Panc1 (cell line): ENCODE measurements at places on chromosomes 16 and 17. TPM values are rescaled to one million over a fixed set of nuclear protein-coding genes. Genes with fewer than 3 reads are reported as not detected.

GRCh38 chr16:87538160-87538559 is 45.3 kb upstream of the ZCCHC14 start:
- H3K4me3 ChIP-seq = no peak overlapping the region
- no peaks in the 10 kb centered on the region for H3K4me1 ChIP-seq
- DNase-seq = no peak
- no peaks in the 10 kb centered on the region for H3K36me3 ChIP-seq
- no peaks in the 10 kb centered on the region for H3K27me3 ChIP-seq
- no peak overlapping the region for H3K27ac ChIP-seq

DNA sequence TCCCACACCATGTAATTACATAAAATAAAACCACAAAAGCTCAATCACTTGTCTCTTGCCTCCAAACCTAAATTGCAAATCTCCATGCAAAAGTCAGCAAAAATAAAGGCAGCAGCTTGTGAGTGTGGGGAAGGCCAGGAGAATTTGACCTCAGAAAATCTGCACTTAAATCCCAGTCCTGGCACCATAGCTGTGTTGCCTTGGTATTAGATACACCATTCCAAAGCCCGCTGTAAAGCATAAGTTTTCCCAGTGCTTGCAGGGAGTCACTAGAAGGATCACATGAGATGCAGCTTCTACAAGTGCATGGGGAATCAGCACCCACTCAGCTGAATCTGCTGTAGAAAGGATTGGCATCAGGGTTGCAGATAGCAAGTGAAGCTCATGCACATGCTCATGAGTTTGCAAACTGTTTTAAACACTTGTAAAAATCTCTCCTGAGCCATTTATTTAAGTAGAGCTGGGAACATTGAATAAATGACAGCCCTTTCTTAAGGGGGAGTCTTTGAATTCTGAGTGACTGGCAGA is 495.0 kb upstream of the HSBP1 start:
- DNase-seq = no peak
- H3K36me3 ChIP-seq = no peaks in the 10 kb centered on the region
- H3K4me3 ChIP-seq = no peak overlapping the region
- no peaks in the 10 kb centered on the region for H3K4me1 ChIP-seq
- H3K27ac ChIP-seq = no peak overlapping the region

- H3K27me3 ChIP-seq = no peaks in the 10 kb centered on the region
- no peaks in the 10 kb centered on the region for H3K36me3 ChIP-seq
- H3K27ac ChIP-seq = no peak overlapping the region
- H3K4me3 ChIP-seq = no peak overlapping the region
- no peak for DNase-seq
These were observed 144.0 kb downstream of the SOX9 start for GRCh38 chr17:72264682-72265405.

GRCh38 chr17:61694095-61694494 is 103.1 kb upstream of the NACA2 start:
- H3K4me1 ChIP-seq = no peaks in the 10 kb centered on the region
- H3K36me3 ChIP-seq = no peaks in the 10 kb centered on the region
- H3K4me3 ChIP-seq = no peak overlapping the region
- DNase-seq = no peak
- no peaks in the 10 kb centered on the region for H3K27me3 ChIP-seq
- no peak overlapping the region for H3K27ac ChIP-seq

ELAC2 gene
- 52.7 TPM for total RNA-seq

- no peaks in the 10 kb centered on the region for H3K36me3 ChIP-seq
- H3K4me3 ChIP-seq = no peak overlapping the region
- H3K27ac ChIP-seq = no peak overlapping the region
- DNase-seq = no peak
These were observed 3.2 kb upstream of the PABPN1L start for GRCh38 chr16:88869673-88869980.

SPNS2 gene
- total RNA-seq = 1.9 TPM

- H3K27me3 ChIP-seq = no peaks in the 10 kb centered on the region
- no peaks in the 10 kb centered on the region for H3K36me3 ChIP-seq
- no peak overlapping the region for H3K4me3 ChIP-seq
- no peak overlapping the region for H3K27ac ChIP-seq
- peaks cover 6% of the 10 kb centered on the region for H3K4me1 ChIP-seq
These were observed 3.4 kb upstream of the KSR1 start for GRCh38 chr17:27452828-27453227.

DNA sequence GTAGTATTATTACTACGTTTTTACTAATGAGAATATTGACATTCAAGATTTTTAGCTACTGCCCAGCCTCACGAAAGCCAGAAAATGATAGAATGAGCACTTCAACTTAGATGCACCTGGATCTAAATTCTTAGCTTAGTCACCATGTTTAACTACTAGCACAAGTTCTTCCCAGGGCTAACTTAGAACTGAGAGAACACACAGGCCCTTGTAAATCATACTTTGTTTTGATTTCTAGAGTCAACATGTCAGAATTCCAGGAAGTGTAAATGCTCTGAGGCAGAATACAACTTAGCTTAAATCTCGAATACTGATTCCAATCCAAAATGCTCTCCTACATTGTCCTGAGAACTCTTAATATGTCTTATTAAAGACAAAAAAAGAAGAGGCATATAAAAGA is 6.8 kb upstream of the ACSM1 start:
- peaks cover 3% of the 10 kb centered on the region; the same call in 1 of the 2 replicates for H3K27me3 ChIP-seq
- no peaks in the 10 kb centered on the region for H3K4me1 ChIP-seq
- no peak for DNase-seq
- no peak overlapping the region for H3K4me3 ChIP-seq
- H3K36me3 ChIP-seq = no peaks in the 10 kb centered on the region
- H3K27ac ChIP-seq = no peak overlapping the region

ABAT gene
- total RNA-seq = 0.77 TPM

MT1A gene
- 52.1 TPM for total RNA-seq

DNA sequence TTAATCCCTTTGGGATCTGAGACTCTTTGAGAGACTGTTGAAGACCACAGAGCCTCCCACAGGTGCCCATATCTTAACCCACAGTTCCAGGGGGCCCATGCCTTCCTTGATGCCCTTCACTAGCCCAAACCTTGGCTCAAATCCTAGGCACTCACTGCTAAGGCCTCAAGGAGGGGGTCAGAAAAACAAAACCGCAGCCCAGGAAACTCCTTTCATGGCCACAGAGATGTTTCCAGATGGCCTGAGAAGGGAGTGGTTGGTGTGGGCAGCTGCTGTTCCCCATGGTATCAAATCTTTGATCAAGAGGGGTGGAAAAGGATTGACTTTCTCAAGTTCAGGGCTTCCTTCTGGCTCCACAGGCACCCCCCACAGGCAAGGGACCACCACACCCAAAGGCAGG is 44.7 kb downstream of the CDH1 start:
- no peaks in the 10 kb centered on the region for H3K27me3 ChIP-seq
- H3K4me3 ChIP-seq = no peak overlapping the region
- H3K36me3 ChIP-seq = no peaks in the 10 kb centered on the region
- H3K27ac ChIP-seq = no peak overlapping the region
- peaks cover 3% of the 10 kb centered on the region; the same call in 1 of the 2 replicates for H3K4me1 ChIP-seq
- no peak for DNase-seq

FAM171A2 gene
- total RNA-seq = 7.6 TPM

TMED6 gene
- total RNA-seq = 0.36 TPM

DNA sequence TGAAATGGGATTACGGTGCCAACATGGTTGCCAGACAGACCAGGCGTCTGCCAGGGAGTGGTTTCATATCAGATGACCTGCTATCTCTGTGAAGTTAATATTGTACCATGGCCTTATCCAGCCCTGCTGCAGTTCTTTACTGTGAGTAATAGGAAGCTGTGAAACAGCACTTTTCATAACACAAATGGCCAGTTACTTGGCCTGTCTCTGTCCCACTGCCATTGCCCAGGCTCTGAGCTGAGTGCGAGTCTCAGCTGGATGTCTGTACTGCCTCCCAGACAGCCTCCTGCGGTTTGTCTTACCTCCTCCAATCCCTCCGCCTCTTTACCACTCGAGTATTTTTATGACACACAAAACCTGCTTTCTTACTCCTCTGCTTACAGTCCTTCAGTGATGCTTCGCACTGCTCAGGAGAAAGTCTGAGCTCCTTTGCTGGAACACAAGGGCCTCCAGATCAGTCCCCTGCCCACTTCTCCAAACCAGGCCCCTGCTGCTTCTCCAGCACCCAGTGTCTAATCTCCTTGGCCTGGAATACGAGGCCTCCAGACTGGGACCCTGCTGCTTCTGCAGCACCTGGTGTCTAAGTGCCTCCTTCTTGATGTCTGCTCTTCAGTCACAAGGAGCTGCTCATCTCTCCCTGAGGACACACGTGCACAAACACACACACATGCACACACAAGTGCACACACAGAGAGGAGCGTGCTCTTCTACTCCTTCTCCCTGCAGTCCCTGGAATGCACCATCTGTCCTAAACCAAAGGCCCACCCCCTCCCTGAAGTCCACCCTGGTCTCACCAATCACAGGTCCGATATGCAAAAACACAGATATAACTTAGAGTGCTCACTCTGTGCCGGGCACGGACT is 17.1 kb upstream of the RHOT1 start:
- H3K27ac ChIP-seq = no peak overlapping the region; the same call in 1 of the 2 replicates
- peaks cover 24% of the 10 kb centered on the region for H3K4me1 ChIP-seq
- no peak overlapping the region for H3K4me3 ChIP-seq
- DNase-seq = no peak
- no peaks in the 10 kb centered on the region for H3K27me3 ChIP-seq

GRCh38 chr16:80058214-80058613 is 457.7 kb upstream of the MAF start:
- H3K27me3 ChIP-seq = no peaks in the 10 kb centered on the region
- no peak for DNase-seq
- H3K36me3 ChIP-seq = no peaks in the 10 kb centered on the region
- H3K27ac ChIP-seq = no peak overlapping the region

GRCh38 chr17:8149419-8150193 is 2.6 kb downstream of the PER1 start:
- no peaks in the 10 kb centered on the region; the same call in 1 of the 2 replicates for H3K36me3 ChIP-seq
- H3K4me1 ChIP-seq = peaks cover 24% of the 10 kb centered on the region
- no peaks in the 10 kb centered on the region for H3K27me3 ChIP-seq
- no peak overlapping the region for H3K4me3 ChIP-seq
- no peak overlapping the region for H3K27ac ChIP-seq
- no peak for DNase-seq

DNA sequence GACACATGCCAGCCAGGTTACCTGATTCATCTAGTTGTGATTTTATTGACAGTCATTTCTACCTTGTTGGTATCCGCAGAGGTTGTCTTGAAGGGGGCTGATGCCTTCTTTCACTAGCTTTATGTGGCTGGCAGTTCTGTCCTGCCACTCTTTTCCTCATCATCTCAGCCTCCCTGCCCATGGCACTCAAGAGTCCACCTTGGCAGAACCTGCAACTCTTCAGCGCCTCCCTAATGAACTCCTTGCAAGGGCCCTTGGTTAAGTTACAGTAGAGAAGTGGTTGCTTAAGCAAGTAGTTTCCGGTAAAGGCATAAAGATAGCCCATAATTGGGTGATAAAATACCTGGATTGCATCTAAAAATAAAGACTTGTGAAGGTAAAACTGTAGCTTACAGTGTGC is 489.9 kb downstream of the WWOX start:
- H3K4me1 ChIP-seq = no peaks in the 10 kb centered on the region
- no peak overlapping the region for H3K4me3 ChIP-seq
- no peak overlapping the region for H3K27ac ChIP-seq
- H3K36me3 ChIP-seq = no peaks in the 10 kb centered on the region
- DNase-seq = no peak
- no peaks in the 10 kb centered on the region for H3K27me3 ChIP-seq

- H3K4me3 ChIP-seq = no peak overlapping the region
- DNase-seq = no peak
- no peak overlapping the region for H3K27ac ChIP-seq
These were observed 5.7 kb downstream of the CBX1 start for GRCh38 chr17:48095611-48096010.

DNA sequence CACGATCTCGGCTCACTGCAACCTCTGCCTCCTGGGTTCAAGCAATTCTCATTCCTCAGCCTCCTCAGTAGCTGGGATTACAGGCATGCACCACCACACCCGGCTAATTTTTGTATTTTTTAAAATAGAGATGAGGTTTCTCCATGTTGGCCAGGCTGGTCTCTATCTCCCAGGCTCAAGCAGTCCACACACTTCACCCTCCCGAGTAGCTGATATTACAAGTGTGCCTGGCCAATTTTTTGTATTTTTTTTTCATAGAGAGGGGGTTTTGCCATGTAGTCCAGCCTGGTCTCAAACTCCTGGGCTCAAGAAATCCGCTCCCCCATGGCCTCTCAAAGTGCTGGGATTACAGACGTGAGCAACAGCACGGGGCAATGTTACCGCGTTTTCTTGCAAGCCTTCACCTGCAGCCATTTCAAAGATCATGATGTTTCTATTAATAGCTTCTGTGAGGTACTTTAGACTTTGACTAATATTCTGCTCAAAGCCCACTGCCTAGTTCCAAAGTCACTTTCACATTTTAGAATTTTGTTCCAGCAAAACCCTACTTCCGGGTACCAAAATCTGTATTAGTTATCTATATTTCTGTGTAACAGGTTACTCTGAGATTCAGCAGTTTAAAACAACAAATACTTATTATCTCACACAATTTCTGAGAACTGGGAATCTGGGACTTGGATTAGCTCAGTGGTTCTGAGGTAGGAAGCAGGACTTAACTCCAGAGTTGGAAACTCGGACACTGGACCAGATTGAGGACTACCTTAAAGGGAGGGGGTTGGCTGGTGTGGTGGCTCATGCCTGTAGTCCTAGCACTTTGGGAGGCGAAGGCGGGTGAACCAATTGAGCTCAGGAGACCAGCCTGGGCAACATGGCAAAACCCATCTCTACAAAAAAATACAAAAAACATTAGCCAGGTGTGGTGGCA is 12.0 kb upstream of the MED13 start:
- DNase-seq = no peak
- no peaks in the 10 kb centered on the region for H3K36me3 ChIP-seq
- H3K4me1 ChIP-seq = no peaks in the 10 kb centered on the region
- H3K27me3 ChIP-seq = no peaks in the 10 kb centered on the region; the same call in 1 of the 2 replicates
- H3K27ac ChIP-seq = no peak overlapping the region

CAVIN1 gene
- 315 TPM for total RNA-seq

CDRT15 gene
- not detected for total RNA-seq

HES7 gene
- 4.0 TPM for total RNA-seq

DNA sequence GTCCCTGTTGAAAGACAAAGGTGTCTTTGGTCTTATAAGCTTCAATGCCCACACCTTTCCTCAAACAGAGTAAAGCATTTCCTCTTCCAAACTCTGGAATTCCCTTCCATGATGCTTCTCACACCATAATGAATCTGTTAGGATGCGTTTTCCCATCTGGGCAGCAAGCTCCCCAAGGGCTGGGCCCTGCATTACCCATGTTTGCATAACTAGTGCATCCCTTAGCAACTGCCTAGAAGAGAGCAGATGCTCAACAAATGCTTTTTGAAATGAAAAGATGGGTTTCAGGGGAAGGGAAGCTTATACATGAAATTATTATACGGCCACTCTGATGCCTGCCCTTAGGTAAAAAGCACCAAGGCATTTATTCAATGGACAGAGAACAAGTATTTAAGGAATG is 124.5 kb upstream of the CCL2 start:
- no peaks in the 10 kb centered on the region for H3K36me3 ChIP-seq
- H3K4me3 ChIP-seq = no peak overlapping the region
- H3K4me1 ChIP-seq = no peaks in the 10 kb centered on the region

RNPS1 gene
- total RNA-seq = 249 TPM

GRCh38 chr16:13298666-13299065 is 397.3 kb downstream of the SHISA9 start:
- H3K27ac ChIP-seq = no peak overlapping the region
- H3K36me3 ChIP-seq = no peaks in the 10 kb centered on the region
- H3K27me3 ChIP-seq = no peaks in the 10 kb centered on the region
- H3K4me1 ChIP-seq = no peaks in the 10 kb centered on the region
- no peak overlapping the region for H3K4me3 ChIP-seq
